Fibroblast of lung (primary cell): ENCODE measurements at places on chromosomes 3 and 15.

DNA sequence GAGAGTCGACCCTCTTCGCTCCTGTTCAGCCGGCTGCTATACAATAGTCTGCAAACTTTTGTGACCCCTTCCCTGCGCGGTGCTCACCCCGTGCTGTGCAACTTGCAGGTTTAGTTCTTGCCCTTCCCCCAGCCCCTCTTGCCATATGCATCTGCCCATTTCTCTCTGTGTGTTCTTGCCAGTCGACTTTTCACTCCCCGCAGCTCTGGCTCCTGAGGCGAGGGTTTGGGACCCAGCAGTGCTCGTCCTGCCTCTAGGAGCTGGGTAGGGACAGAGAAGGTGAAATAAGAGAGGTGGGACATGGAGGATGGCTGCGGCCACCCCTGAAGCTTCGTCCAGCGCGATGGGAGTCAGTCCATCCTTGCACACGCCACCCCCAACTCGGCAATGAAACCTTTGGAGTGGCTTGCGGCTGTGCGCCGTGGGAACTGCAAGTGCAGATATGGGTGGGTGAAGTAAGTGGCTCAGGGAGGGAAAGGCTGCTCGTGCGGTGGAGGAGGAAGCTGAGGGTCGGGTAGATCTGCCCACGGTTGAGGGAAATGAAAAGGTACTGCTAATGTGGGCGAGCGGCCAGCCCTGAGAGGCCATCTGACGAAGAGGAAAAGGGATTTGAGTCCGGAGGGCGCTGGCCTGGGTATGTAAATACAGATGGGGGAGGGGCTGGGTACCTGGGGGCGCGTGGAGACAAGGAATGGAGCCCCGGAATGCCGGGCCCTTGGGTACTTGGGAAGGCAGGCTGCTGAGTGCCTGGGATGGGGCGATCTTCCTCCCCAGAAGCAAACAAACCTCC is 1.0 kb downstream of the LRRC3B start:
- H3K27me3 ChIP-seq = no peaks in the 10 kb centered on the region
- H3K27ac ChIP-seq = no peak overlapping the region
- no peaks in the 10 kb centered on the region for H3K36me3 ChIP-seq
- no peak for DNase-seq

DNA sequence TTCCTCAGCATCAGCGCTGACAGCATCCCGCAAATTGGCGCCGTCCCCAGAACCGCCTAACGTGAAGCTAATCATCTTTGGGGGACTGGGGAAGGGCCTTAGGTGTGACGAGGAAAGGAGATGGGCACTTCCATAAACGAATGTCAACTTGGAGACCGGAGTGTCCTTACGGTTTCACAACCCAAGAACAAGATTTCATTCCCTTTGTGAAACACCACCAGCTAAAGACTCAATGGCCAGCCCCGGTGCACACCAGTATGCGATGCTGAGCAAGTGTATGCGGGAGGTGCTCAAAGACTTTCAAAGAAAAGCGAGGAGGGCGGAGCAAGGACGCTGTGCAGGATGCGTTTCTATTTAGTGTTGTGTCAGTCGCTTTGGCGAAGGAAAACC is 759 bp upstream of the TTBK2 start:
- H3K36me3 ChIP-seq = no peaks in the 10 kb centered on the region
- no peaks in the 10 kb centered on the region for H3K27me3 ChIP-seq
- peaks cover 2% of the 10 kb centered on the region for H3K4me1 ChIP-seq

GRCh38 chr3:157618075-157618760 is 115.0 kb upstream of the VEPH1 start:
- H3K36me3 ChIP-seq = no peaks in the 10 kb centered on the region
- H3K4me1 ChIP-seq = no peaks in the 10 kb centered on the region
- no peaks in the 10 kb centered on the region for H3K27me3 ChIP-seq
- H3K27ac ChIP-seq = no peak overlapping the region

DNA sequence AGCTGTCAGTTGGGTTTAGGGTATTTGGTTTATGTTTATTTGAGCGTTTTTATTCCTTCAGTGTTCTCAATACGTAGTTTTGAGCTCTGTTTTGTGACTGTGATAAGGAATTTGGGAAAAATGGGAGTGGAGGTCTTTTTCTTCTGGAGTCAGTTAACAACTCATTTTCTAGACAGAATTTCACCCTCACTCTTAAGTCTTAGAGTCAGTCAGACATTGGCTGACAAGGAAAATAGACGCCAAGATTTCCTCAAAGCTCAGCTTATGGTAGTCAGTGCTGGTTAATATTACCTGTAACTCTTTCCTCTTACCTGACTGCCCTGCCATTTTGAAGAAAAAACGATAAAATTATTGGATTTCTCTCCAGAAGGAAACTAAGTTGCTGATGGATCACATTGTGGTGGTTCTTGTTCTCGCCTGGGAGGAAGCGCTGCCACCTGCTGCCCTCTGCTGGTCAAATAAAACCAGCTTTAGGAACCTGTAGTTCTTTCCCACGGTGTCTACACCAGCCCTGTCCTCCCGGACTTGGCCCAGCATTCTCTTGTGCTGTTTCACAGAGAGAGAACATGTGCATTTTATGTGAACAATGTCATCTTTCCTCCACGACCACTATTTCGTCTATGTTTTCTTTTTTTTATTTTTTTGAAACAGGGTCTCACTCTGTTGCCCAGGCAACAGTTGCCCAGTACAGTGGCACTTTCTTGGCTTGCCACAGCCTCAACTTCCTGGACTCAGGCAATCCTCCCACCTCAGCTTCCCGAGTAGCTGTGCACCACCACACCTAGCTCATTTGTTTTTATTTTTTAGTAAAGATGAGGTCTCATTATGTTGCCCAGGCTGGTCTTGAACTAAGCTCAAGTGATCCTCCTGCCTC is 41.4 kb upstream of the UMPS start:
- no peaks in the 10 kb centered on the region for H3K4me1 ChIP-seq
- H3K36me3 ChIP-seq = no peaks in the 10 kb centered on the region
- no peak overlapping the region for H3K4me3 ChIP-seq

- H3K4me1 ChIP-seq = no peaks in the 10 kb centered on the region
- DNase-seq = peak; percentile 9
- H3K27ac ChIP-seq = no peak overlapping the region
- H3K27me3 ChIP-seq = no peaks in the 10 kb centered on the region
These were observed 41.9 kb downstream of the GPR160 start for GRCh38 chr3:170079536-170080165.

DNA sequence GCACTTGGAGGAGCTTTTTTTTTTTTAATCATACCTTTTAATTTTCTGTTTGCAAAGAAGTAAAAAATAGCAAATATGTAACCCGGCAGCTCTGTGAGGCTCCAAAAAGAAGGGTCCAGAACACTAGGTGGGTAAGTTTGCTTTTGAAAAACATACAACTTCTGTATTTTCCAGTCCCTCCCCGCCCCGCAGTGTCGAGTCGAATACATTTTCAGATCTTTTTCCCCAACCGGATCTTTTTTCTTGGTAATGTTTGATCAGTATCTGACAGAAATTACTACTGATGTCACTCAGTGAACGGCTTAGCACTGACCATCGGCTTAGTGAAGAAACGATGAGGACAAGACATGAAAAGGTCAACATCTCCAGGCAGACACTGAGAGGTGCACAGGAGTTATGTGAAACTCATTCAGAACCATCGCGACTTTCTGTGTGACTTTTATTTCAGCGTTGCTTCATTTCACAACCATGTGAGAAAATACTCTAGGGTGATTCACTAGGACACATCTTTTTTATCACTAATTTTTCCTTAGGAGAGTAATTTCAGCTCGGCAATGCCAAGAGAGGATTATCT is 11.0 kb downstream of the ISL2 start:
- peaks cover 40% of the 10 kb centered on the region for H3K27me3 ChIP-seq
- DNase-seq = no peak
- no peaks in the 10 kb centered on the region for H3K4me1 ChIP-seq

DNA sequence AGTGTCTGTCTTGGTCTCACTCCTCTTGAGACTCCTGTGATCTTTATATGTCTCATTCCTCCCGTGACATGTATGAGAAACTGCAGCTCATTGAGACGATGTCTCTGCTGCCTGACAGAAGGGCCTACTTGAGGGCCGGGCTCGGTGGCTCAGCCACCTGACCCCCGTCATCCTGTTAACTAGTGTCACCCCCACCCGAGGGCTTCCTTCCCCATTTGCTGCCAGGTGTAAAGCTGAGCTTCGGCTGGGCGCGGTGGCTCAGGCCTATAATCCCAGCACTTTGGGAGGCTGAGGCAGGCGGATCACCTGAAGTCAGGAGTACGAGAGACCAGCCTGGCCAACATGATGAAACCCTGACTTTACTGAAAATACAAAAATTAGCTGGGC is 12.7 kb downstream of the SEMA4B start:
- no peaks in the 10 kb centered on the region for H3K36me3 ChIP-seq
- H3K4me1 ChIP-seq = no peaks in the 10 kb centered on the region
- no peak overlapping the region for H3K4me3 ChIP-seq
- H3K27ac ChIP-seq = no peak overlapping the region
- DNase-seq = no peak

- H3K27ac ChIP-seq = no peak overlapping the region
- no peaks in the 10 kb centered on the region for H3K27me3 ChIP-seq
- H3K36me3 ChIP-seq = no peaks in the 10 kb centered on the region
- no peaks in the 10 kb centered on the region for H3K4me1 ChIP-seq
These were observed 188.1 kb downstream of the USP13 start for GRCh38 chr3:179840985-179841384.

DNA sequence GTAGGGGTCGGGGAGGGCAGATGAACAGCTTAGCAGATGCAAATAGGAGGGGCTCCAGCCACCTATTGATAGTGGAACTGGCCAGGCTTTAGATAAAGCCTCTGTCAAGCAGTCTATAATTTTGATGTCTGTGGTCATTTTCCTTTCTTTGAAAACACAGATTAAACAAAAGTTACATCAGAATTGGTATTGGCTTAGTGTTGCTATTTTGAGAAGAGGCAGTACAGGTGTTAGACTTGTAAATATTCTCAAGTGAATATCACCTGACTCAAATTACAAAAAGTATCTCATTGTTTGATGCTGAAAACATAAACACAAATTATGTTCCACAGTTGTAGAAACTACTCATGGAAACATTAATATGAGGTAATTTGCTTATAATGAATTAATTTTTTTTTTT is 18.1 kb downstream of the GHRL start:
- no peaks in the 10 kb centered on the region for H3K4me1 ChIP-seq
- no peak overlapping the region for H3K4me3 ChIP-seq
- peaks cover 5% of the 10 kb centered on the region for H3K36me3 ChIP-seq
- H3K27me3 ChIP-seq = no peaks in the 10 kb centered on the region
- no peak overlapping the region for H3K27ac ChIP-seq
- no peak for DNase-seq

DNA sequence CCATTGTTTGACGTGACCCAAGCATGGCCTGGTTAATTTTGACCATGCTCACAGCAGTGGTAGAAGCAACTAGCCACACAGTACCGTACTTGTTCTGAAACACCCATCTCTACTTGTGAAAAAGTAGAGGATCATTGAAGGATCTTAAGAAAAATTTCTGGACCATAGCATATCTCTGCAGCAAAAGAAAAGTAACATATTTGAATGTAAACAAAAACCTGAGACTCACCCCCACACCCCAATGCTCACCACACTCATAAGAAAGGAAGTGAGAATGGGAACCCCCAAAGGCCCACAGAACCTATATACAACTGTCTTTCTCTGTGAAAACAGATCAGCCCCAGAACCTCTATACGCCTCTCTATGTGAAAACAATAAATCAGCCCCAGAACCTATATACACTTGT is 33.8 kb upstream of the TFRC start:
- no peak overlapping the region for H3K4me3 ChIP-seq
- no peaks in the 10 kb centered on the region for H3K4me1 ChIP-seq
- DNase-seq = no peak
- no peak overlapping the region for H3K27ac ChIP-seq
- H3K36me3 ChIP-seq = no peaks in the 10 kb centered on the region

GRCh38 chr3:103991461-103992115 is 1375.1 kb upstream of the ALCAM start:
- no peaks in the 10 kb centered on the region for H3K27me3 ChIP-seq
- H3K36me3 ChIP-seq = no peaks in the 10 kb centered on the region
- no peak overlapping the region for H3K4me3 ChIP-seq

DNA sequence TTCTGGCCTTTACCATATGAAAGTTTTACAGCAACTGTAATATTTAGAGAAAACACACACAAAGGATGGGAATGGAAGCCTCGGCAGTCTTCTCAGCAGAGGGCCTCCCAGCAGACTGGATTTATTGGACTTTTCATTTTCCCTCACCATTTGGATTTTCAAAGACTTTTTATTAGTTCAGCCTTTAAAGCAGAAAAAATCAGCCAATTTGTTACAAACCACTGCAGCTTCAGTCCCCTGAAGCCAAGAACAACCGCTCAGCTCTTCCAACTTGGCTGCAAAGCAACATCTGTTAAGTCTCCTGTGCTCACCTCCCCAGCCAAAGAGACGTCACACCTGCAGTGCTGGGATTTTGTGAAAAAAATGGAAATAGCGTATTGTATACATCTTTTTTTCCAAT is 120.8 kb downstream of the GMPS start:
- H3K27me3 ChIP-seq = no peaks in the 10 kb centered on the region
- H3K4me1 ChIP-seq = no peaks in the 10 kb centered on the region
- DNase-seq = no peak
- no peak overlapping the region for H3K27ac ChIP-seq
- no peak overlapping the region for H3K4me3 ChIP-seq

DNA sequence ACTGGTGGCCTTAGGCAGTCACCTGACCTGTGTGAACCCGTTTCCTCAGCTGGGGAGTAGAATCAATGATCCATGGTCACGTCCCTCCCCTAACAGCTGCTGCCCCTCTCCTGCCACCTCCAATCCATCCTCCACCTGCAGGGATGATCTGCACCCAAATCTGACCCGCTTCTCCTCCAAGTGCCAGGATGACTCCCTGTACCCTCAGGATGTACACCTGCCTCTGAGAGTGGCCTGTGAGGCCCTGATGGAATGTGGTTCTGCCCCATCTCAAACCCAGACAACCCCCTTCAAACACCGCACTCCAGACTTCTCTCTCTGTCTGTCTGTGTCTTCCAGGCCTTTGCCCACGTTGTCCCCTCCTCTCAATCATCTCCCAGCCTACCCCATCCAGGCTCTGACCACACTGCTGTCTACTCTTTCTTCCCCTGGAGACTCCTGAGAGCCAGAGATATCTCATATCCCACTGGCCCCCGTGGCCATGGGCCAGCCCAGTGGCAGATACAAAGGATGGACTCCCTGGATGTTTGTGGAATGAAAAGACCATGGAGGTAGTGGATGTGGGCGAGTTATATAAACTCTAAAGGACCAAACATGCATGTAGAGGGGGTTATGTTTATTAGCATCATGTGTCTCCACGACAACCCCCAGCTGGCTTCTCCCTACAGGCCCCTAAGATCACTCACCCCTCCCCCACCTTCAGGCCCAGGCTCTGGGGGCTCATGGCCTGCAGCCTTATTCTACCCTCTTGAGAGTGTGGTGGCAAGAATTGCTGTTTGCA is 84.9 kb downstream of the SMAD6 start:
- DNase-seq = no peak
- no peaks in the 10 kb centered on the region for H3K27me3 ChIP-seq
- no peak overlapping the region for H3K27ac ChIP-seq
- H3K36me3 ChIP-seq = no peaks in the 10 kb centered on the region
